Activated CD8-positive, alpha-beta memory T cell treated with anti-CD3 and anti-CD28 coated beads for 1 hour (primary cell): ENCODE measurements at places on chromosomes 5 and 9.
A peak's percentile ranks its signal among the peaks of the same experiment; 100 is the strongest.

DNA sequence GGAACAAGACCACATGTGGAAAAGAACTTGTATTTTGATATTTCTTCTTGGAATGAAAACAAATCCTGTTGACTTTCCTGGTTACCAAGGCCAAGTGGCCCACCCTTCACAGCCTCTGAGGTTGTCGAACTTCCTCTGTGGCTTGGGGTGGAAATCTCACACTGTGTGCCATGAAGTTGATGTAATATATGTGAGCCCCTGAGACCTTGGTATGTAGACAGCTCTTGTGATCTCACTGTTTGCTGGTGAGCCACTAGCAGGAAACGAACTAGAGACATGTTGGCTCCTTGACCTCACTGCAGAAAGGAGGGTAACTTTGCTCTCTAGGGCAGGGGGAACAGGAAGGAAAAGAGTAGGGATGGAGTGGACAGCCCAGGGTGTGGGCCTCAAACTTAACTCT is 159.4 kb downstream of the ARHGAP26 start:
- DNase-seq: peak; percentile 7

- no peak for DNase-seq
These were observed 109.9 kb upstream of the SLC1A3 start for GRCh38 chr5:36496471-36496870.

DNA sequence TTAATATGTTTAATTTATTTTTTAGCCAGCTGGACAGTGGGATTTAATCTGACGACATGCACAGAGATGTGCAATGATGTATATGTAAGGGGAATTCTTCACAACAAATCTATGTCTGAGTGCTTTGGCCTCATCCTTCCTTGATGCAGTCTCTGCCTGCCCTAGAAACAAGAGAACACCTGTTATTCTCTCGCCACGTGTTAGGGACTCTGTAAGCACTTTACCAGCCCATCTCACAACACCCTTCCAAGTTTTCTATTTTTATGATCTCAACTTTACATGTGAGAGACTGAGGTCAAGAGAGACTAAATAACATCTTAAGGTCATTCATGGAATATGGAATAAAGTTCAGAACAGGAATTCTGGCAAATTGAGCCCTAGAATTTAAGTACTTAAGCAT is 123.0 kb upstream of the GAS1 start:
- DNase-seq: no peak

GRCh38 chr9:4739587-4740387 is 1.2 kb downstream of the AK3 start:
- DNase-seq: no peak

- no peak for DNase-seq
These were observed 22.2 kb downstream of the RCL1 start for GRCh38 chr9:4814913-4815312.

DNA sequence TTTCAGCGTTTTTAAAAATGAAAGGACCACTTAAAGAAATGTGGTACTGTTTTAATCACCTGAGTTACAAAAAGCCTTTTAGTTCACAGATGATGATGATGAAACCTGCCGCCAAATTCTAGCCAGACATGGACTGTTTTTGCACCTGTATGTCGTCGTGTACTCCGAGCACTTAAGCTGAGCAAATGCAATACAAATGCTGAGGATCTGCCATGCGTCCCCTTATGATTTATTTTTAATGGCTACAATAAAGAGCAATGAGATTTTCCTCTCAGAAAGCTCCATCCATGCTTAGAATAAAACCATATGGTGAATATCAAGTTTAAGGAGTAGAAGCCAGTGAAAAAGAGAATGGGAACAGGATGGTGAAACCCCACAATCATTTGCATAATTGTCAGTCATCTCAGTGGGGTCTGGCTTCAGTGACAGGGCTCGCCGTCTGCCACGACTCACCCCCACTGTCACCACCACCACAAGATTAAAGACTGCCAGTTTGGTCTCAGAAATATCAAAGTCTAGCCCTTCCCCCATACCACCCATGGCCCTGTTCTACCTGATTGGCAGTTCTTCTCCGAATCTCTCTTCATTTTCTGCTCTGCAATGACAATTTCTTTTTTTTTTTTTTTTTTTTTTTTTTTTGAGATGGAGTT is 159.9 kb downstream of the GOLPH3 start:
- no peak for DNase-seq

DNA sequence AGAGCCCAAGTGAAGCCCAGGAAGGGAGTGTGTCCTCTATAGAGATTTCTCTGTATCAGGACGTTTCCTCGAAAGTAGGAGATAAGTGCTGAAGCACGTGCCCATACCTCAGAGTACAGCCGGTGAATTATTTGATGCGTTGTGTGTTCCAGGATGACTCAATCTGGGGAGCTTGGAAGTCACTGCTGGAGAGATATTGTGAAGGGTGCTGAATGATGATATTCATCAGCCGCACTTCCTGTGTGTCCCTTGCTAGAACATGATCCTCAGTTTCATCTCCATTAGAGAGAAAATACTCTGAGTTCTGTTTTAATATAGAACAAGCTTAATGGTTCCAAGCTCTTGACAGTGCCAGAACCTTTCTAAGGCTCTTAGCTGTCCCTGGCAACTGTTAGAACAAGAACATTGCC is 402.3 kb upstream of the ADAMTSL1 start:
- no peak for DNase-seq

- DNase-seq: no peak
These were observed 17.4 kb upstream of the ARSI start for GRCh38 chr5:150320044-150320613.

GRCh38 chr9:98488571-98489312 is 220.0 kb downstream of the GABBR2 start:
- no peak for DNase-seq

- DNase-seq: no peak
These were observed 570.0 kb upstream of the ZNF608 start for GRCh38 chr5:125316391-125316790.

GRCh38 chr9:137715321-137715720 is 96.5 kb downstream of the EHMT1 start:
- DNase-seq: no peak

DNA sequence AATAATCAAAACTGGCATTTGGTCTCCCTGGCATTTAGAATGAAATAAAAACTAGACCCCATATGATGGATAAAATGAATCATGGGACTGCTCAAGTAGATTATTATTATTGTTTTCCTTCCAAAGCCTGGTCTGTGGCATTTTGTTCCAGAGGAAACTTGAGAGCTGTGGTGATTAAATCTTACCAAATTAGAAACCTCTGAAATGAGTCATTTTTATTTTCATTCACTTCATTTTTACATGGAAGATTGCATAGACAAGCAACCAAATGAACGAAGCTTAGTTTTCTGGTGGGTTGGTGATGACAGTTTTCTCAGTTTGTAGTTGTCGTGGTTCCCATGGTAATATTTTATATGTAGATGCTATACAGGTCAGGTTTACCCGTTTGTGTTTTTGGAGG is 23.4 kb downstream of the PAM start:
- no peak for DNase-seq

GRCh38 chr5:143921525-143922311 is 109.8 kb downstream of the HMHB1 start:
- no peak for DNase-seq

GRCh38 chr5:60196385-60197113 is 303.0 kb upstream of the PDE4D start:
- no peak for DNase-seq

DNA sequence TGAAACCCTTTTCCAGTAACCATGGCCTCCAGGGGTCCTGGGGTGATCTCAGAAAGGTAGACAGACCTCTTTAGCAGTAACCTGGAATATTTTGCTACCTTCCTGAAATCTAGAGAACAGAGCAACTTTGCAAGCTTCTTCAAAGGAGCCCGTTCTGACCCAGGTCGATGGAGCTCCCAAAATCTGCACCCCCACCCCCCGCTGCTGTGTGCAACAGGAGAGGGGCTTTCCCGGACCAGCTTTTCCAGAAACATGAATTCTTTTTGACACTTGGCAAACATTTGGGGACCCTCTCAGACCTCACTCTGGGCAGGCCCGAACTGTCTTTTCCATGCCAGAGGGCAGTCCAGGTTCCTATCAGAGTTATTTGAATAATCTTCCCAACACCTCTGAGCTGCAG is 65.3 kb downstream of the KCNIP1 start:
- no peak for DNase-seq

DNA sequence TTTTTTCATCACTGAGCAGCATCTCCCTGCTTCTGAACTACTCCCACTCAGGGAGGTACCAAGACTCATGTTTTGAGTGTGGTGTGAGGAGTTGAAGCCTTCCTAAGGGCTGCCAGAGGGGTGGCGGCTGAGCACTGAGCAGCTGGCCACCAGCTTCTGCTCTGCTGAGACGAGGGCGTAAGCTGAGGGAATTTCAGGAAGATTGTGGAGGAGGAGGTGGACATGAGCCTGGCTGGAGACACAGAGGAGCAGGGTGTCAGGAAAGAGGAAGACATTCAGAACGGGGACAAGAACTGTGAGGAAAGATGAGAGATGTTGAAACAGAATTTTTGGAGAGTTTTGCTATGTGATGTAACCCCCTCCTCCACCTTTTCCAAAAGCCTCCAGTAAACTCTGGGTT is 7.8 kb downstream of the LCP2 start:
- DNase-seq: no peak

DNA sequence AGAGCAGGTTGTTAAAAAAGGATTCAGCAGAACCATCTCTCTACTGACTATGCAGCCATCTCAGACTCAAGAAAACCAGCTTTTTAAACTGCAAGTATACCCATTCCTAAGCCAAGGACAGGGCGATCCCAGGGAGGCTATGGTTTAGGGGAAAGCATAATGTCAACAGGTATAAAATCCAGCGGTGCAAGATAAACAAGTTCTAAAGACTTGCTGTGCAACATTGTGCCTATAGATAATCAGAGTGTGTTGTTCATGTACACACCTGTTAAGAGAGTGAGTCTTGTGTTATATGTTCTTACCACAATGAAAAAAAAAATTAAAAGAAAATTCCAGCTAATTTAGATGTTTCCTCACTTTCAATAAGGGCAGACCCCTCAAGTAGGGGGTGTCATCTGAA is 63.6 kb upstream of the DIRAS2 start:
- no peak for DNase-seq

- DNase-seq: no peak
These were observed 744 bp downstream of the TARS1 start for GRCh38 chr5:33441241-33442177.

GRCh38 chr5:23001120-23001519 is 148.0 kb upstream of the CDH12 start:
- no peak for DNase-seq

DNA sequence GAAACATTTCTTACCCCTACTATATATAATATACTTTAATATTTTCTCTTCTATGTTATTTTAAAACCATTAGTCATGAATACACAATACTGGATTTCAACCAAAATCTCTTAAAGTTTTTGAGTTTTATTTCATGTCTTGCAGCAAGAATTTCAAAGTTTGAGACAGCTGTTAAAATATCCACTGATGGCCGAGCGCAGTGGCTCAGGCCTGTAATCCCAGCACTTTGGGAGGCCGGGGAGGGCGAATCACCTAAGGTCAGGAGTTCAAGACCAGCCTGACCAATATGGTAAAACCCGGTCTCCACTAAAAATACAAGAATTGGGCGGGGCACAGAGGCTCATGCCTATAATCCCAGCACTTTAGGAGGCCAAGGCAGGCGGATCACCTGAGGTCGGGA is 59.7 kb upstream of the DAPK1 start:
- DNase-seq: no peak

GRCh38 chr9:8179381-8180053 is 379.9 kb upstream of the DMAC1 start:
- no peak for DNase-seq

- no peak for DNase-seq
These were observed 166.6 kb downstream of the CDK5RAP2 start for GRCh38 chr9:120413121-120414048.

DNA sequence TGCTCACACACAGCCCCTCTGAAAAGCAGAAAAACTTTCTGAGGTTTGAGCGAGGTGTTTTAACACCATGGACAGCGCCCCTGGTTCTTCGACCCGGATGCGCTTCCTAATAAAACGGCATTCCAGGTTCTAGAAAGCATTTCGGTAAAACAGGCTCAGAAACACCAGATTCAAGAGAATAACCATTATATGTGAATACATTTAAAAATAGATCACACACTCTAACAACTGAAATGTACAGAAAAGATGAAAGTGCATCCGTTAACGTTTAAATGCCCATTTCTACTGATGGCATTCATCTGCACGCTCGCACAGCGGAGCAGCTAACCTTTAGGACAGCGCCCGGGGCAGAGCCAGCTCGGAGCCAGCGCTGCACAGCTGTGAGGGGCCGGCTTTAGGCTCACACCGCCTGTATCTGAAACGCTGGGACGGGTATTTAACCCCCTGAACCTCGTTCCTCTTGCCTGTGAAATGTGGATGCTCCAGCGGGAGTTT is 26.3 kb upstream of the TENT4A start:
- DNase-seq: no peak

DNA sequence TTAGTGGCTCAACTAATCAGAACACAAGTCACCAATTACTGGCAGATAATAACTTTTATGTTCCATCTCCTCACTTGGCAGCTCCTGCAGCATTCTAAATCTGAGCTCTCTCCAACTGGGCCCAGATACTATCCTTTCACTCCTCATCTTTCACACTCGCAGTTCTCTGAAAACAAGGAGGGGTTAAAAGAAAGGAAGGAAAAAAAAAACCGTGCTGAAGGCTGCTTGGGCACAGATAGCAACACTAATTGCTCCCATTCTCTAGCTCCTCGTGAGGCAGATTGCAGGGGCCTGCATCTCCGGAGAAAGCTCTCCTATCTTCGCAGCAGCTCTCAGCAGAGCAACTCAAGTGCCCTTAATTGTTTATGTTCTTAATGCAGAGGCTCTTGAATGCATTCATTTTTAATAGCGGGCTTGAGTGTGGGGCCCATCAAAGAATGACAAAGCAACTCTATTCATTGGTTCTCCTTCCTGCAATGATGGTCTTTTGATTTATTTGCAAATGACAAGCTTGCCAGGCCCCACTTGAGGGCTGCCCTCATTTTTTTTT is 23.9 kb downstream of the TLE1 start:
- no peak for DNase-seq

GRCh38 chr5:112708103-112708622 is 29.5 kb upstream of the APC start:
- DNase-seq: no peak

DNA sequence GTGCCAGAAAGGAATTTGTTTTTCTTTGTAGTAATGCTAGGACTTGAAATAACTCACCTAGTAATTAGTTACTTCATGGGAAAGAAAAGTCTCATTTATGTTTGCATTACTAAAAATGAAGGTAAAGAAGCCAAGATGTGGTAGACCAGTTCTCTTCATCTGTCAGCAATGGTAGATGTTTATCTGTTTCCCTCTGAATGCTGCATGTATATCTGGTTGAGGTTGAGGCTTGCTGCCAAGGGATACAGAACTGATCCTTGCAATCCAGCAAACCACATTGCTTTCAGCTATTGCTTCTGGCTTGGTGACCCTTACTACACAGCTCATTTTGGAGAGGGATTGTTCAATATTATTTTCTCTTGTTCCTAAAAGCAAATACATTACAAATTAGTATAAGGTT is 73.6 kb downstream of the ZNF474 start:
- no peak for DNase-seq

GRCh38 chr5:52786949-52787599 is 642 bp upstream of the ITGA1 start:
- no peak for DNase-seq
